Activated B cell treated with CpG ODN at 0.5 μM for 24 hours (primary cell): ENCODE measurements at places on chromosomes 6 and 20.

- H3K4me3 ChIP-seq: no peak overlapping the region
Observed at GRCh38 chr20:36004045-36004444, 35.7 kb downstream of the CNBD2 start.

DNA sequence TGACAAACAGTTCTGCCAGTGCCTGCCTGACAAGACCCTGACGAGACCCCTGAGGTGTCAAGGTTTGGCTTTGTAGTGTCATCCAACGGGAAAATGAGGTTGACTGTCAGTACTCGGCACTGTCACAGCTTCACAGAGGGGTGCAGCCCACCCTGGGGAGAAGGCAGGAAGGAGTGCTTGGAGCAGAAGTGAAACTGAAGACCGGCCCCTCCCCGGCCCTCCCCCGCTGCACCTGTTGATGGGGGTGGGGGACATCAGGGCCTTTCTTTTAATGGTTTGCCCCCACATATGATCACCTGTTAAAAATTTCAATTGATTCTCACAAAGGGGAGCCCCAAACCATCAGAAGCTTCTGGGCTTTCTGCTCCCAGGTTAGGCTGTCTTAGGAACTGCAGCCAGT is 6.8 kb downstream of the PMEPA1 start:
- no peaks in the 10 kb centered on the region for H3K27me3 ChIP-seq
- H3K27ac ChIP-seq: peak overlapping the region; percentile 92
- peak; percentile 57 for DNase-seq
- peaks cover 3% of the 10 kb centered on the region for H3K36me3 ChIP-seq

GRCh38 chr6:434051-434705 is 42.6 kb downstream of the IRF4 start:
- no peaks in the 10 kb centered on the region for H3K36me3 ChIP-seq
- peak overlapping the region; percentile 93 for H3K27ac ChIP-seq
- no peak for DNase-seq
- peaks cover 29% of the 10 kb centered on the region for H3K4me1 ChIP-seq
- no peaks in the 10 kb centered on the region for H3K27me3 ChIP-seq

- peak overlapping the region; percentile 24 for H3K27ac ChIP-seq
- peaks cover 48% of the 10 kb centered on the region for H3K36me3 ChIP-seq
- no peak for DNase-seq
Observed at GRCh38 chr20:58661598-58662473, 10.8 kb downstream of the STX16 start.

GRCh38 chr6:97215157-97215769 is 67.8 kb downstream of the MMS22L start:
- H3K36me3 ChIP-seq: peaks cover 2% of the 10 kb centered on the region
- DNase-seq: no peak
- no peaks in the 10 kb centered on the region for H3K27me3 ChIP-seq
- no peaks in the 10 kb centered on the region for H3K4me1 ChIP-seq

DNA sequence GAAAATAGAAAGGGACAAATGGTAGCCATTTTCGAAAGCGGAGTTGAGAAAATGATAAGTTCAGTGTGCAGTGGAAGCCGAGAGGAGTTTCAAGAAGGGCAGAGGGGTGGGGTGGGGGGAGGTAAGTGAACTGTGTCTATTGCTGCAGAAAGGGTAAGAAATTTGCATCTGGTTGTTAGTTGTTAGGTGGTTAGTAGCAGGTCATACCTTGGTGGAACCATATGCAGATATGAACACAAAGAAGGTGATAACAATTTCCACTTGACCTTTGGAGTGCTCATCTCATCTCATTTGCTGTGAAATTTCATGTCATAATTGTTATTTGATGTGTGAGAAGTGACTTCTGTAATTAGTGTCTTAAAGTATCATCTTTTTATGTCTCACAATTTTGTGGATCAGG is 288.2 kb downstream of the QKI start:
- no peaks in the 10 kb centered on the region for H3K27me3 ChIP-seq
- no peak for DNase-seq
- peaks cover 84% of the 10 kb centered on the region for H3K4me1 ChIP-seq

DNA sequence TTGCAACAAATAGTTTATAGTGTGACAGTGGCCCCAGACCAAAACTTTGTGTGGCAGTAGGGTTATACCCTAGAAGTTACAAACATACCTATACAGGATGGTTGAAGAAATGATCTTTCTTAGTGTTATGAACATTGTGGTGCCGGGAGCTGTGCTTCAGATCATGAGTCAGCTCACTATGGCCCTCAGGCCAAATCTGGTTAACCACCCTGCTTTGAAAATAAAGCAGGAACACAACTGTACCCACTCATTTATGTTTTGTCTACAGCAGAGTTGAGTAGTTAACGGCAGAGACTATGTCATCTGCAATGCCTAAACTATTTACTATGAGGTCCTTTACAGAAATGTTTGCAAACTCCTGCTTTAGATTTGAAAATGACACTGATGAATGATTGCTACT is 24.3 kb downstream of the AKAP7 start:
- no peak overlapping the region for H3K4me3 ChIP-seq
- no peak overlapping the region for H3K27ac ChIP-seq
- H3K4me1 ChIP-seq: no peaks in the 10 kb centered on the region

- no peak overlapping the region for H3K27ac ChIP-seq
- no peaks in the 10 kb centered on the region for H3K4me1 ChIP-seq
- DNase-seq: no peak
- H3K4me3 ChIP-seq: no peak overlapping the region
Observed at GRCh38 chr20:9442858-9443257, 71.5 kb upstream of the LAMP5 start.

DNA sequence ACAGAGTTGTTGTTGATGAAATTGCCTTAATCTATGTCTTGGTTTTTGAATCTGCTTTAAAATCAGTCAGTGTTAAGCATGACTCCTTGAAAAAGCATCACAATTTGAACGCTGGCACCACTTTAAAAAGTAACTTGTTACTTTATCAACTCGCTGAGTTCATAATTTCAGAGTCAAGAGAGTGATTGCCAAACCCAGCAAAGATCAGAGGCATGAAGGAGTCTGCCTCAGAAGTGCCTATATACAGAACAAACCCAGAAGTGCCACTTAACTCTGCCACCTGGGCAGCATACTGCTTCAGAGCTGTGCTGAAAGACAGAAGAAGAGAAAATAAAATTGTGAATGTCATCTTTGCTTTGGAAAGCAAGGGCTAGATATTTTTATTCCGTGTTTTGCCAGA is 73.6 kb upstream of the HCRTR2 start:
- H3K27ac ChIP-seq: no peak overlapping the region
- H3K4me3 ChIP-seq: no peak overlapping the region
- no peaks in the 10 kb centered on the region for H3K27me3 ChIP-seq
- DNase-seq: no peak

- H3K27me3 ChIP-seq: no peaks in the 10 kb centered on the region
- H3K4me1 ChIP-seq: no peaks in the 10 kb centered on the region
- no peak overlapping the region for H3K4me3 ChIP-seq
Observed at GRCh38 chr6:51533962-51534361, 553.5 kb downstream of the PKHD1 start.

DNA sequence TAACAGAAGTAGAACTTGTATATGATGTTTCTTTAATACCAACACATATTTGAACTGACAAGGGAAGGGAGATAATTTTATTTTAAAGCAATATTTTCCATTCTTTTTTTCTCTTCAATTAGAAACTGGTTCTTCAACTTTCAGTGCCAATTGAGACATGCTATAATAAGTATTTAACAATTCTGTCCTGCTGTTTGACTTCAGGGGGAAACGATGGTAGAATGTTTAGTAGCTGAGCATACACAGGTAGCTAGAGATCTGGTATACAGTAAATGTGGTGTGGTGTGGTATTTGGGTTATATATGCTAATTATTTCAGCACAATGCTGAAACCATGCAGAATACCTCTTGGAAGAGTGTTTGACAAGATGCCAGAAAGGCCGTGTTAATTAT is 156.9 kb downstream of the ARID1B start:
- H3K4me3 ChIP-seq: no peak overlapping the region
- peaks cover 68% of the 10 kb centered on the region for H3K4me1 ChIP-seq

DNA sequence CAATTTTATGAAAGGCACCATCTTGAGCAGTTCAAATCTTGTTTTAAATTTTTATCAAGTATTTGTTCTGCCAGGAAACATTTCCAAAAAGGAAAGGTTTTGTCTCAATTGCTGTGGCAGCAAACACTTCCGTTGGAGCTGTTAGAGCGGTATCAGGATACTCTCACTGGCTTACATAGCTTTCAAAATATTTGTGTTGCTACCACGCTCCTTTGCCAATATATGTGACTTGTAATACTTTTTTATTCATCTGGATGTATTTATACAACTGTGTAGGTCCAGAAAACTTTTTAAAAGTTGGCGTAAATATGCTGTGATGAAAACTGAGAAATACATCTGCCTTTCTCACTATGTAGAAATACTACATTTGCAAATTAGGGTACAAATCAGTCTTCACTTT is 37.8 kb upstream of the NHSL1 start:
- H3K27me3 ChIP-seq: peaks cover 10% of the 10 kb centered on the region
- no peak overlapping the region for H3K27ac ChIP-seq
- H3K36me3 ChIP-seq: no peaks in the 10 kb centered on the region

GRCh38 chr20:4036351-4036750 is 21.0 kb upstream of the RNF24 start:
- H3K4me1 ChIP-seq: peaks cover 16% of the 10 kb centered on the region
- no peak for DNase-seq
- no peak overlapping the region for H3K27ac ChIP-seq
- no peak overlapping the region for H3K4me3 ChIP-seq
- no peaks in the 10 kb centered on the region for H3K36me3 ChIP-seq
- peaks cover 2% of the 10 kb centered on the region for H3K27me3 ChIP-seq

DNA sequence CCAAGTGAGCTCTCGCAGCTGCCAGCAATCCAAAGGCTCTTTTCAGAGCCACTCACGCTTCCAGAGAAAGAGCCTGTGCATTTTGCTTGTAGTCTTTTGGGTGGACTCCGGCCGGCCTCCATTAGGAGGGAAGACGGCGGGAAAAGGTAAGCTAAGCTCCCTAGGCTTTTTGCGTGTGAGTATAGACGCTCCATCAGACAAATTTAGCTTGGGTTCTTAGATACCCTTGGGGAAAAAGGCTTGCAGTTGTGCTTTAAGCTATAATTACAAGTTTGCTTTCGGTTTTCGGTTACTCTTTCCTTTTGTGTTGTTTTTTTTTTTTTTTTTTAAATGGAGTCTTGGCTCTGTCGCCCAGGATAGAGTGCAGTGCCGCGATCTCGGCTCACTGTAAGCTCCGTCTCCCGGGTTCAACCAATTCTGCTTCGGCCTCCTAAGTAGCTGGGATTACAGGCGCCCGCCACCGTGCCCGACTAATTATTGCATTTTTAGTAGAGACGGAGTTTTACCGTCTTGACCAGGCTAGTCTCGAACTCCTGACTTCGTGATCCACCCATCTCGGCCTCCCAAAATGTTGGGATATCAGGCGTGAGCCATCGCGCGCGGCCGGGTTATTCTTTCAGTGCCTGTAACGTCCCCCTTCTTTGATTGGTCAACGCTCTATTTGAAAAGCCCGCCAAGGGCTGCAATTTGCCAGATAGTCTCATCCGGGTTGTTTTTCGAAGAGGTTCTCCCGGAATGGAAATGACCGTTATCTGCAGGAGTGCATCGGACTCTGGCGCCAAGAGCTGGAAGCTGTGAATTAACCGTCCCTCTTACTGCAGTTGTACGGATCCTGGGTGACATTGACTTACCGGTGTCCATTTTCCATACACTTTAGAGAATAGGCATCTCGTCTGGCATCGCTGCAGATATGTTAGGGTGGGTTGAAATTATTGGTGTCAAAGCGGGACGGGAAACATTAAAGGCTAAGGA is 18.1 kb downstream of the OR2B2 start:
- H3K36me3 ChIP-seq: peaks cover 9% of the 10 kb centered on the region
- DNase-seq: peak; percentile 58
- no peak overlapping the region for H3K4me3 ChIP-seq
- peaks cover 32% of the 10 kb centered on the region for H3K4me1 ChIP-seq
- H3K27me3 ChIP-seq: no peaks in the 10 kb centered on the region
- H3K27ac ChIP-seq: no peak overlapping the region

DNA sequence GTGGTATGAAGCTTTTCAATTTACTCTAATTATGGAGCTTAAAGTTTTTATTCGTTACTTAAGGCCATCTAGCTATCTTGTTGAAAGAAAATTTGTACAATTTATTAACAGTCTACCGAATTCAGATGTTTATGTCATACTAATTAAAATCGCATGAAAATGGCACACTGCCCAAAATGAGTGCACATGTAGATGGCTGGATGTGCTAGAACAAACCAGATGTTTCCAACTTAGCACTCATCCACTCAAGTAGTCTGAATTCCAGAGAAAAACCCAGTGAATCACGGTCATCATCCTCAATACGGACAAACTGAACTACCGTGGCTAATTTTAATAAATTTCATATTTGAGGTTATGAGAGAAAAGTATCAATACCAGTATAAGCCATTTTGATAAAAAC is 70.4 kb downstream of the COL12A1 start:
- no peaks in the 10 kb centered on the region for H3K27me3 ChIP-seq
- H3K27ac ChIP-seq: no peak overlapping the region
- no peaks in the 10 kb centered on the region for H3K36me3 ChIP-seq
- DNase-seq: no peak
- no peak overlapping the region for H3K4me3 ChIP-seq
- H3K4me1 ChIP-seq: no peaks in the 10 kb centered on the region

GRCh38 chr6:78936515-78936914 is 69.2 kb downstream of the IRAK1BP1 start:
- no peaks in the 10 kb centered on the region for H3K4me1 ChIP-seq
- peaks cover 27% of the 10 kb centered on the region for H3K36me3 ChIP-seq
- H3K4me3 ChIP-seq: no peak overlapping the region
- H3K27ac ChIP-seq: no peak overlapping the region
- no peaks in the 10 kb centered on the region for H3K27me3 ChIP-seq

- H3K4me3 ChIP-seq: no peak overlapping the region
- H3K27ac ChIP-seq: peak overlapping the region; percentile 3
Observed at GRCh38 chr6:17983730-17984129, 3.7 kb downstream of the KIF13A start.

GRCh38 chr6:41746107-41746506 is 1.1 kb downstream of the PGC start:
- no peak for DNase-seq
- no peak overlapping the region for H3K4me3 ChIP-seq
- no peaks in the 10 kb centered on the region for H3K36me3 ChIP-seq
- no peaks in the 10 kb centered on the region for H3K27me3 ChIP-seq

DNA sequence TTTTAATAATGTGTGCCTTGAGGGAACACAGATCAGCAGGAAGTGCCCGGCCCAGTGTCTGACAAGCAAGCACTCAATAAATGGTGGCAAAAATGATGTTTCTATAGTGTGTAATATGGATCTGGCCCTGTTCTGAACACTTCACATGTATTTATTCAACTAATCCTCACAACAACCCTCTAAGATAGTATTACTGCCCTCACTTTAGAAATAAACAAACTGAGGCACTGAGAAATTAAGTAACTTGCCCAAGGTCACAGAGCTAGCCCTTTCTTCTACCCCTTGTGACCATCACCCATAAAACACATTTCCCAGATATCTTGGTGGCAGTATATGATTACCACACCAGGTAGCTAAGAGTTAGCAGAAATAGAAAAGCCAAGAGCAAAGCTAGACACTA is 12.8 kb upstream of the MTFR2 start:
- no peak overlapping the region for H3K27ac ChIP-seq
- no peak for DNase-seq
- no peak overlapping the region for H3K4me3 ChIP-seq
- no peaks in the 10 kb centered on the region for H3K4me1 ChIP-seq
- no peaks in the 10 kb centered on the region for H3K27me3 ChIP-seq
- peaks cover 88% of the 10 kb centered on the region for H3K36me3 ChIP-seq
